ENCODE measurements at places on chromosomes 3 and 15.
A peak's percentile ranks its signal among the peaks of the same experiment; 100 is the strongest.

DNA sequence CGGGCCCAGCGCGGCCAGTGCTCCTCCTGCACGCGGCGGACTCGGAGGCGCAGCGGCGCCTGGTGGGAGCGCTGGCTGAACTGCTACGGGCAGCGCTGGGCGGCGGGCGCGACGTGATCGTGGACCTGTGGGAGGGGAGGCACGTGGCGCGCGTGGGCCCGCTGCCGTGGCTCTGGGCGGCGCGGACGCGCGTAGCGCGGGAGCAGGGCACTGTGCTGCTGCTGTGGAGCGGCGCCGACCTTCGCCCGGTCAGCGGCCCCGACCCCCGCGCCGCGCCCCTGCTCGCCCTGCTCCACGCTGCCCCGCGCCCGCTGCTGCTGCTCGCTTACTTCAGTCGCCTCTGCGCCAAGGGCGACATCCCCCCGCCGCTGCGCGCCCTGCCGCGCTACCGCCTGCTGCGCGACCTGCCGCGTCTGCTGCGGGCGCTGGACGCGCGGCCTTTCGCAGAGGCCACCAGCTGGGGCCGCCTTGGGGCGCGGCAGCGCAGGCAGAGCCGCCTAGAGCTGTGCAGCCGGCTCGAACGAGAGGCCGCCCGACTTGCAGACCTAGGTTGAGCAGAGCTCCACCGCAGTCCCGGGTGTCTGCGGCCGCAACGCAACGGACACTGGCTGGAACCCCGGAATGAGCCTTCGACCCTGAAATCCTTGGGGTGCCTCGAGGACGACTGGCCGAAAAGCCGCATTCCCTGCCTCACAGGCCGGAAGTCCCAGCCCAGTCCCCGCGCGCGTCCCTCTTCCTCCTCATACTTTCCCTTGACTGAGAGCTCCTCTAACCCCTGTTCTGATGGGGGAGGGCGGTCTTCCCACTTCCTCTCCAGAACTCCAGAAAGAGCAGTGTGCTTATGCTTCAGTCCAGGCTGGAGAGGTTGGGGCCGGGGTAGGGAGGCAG is 1.4 kb upstream of the IL17RC start:
- peak; percentile 49 for DNase-seq

DNA sequence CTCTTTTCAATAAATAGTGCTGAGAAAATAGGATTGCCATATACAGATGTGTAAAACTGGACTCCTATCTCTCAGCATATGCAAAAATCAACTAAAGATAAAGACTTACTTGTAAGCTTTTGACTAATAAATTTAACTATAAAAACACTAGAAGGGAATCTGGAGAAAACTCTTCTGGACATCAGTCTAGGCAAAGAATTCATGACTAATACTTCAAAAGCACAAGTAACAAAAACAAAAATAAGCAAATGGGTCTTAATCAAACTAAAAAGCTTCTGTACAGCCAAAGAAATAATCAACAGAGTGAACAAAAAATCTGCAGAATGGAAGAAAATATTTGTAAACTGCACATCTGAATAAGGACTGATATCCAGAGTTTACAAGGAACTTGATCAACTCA is 1122.2 kb downstream of the TBL1XR1 start:
- DNase-seq = no peak

GRCh38 chr15:55770261-55770660 is 27.3 kb upstream of the PRTG start:
- DNase-seq = no peak

- DNase-seq = peak; percentile 44
Measured at GRCh38 chr3:194023501-194024280, 112.3 kb upstream of the HES1 start.

- DNase-seq = no peak
Measured at GRCh38 chr3:53551324-53551723, 56.9 kb downstream of the CACNA1D start.

DNA sequence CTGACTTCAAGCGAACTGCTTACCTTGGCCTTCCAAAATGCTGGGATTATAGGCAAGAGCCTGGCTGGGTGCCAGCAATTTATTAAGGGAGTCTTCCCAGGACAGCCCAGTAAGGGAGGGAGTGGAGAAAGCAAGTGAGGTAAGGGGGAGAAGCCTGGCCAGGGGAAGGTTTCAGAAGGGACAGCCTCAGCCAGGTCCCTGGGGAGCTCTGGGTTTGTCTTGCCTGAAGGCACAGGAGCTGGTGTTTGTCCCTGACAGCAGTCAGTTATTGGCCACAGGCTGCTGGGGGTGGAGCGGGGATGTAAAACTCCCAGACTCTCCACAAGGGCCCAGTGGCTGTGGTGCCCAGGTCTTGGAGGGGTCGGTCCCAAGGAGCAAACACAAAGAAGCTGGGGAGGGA is 33.0 kb upstream of the CDCP1 start:
- no peak for DNase-seq

GRCh38 chr3:4988983-4989834 is 10.0 kb downstream of the BHLHE40 start:
- no peak for DNase-seq

- DNase-seq = peak; percentile 14
Measured at GRCh38 chr3:55362210-55362960, 124.7 kb downstream of the WNT5A start.

DNA sequence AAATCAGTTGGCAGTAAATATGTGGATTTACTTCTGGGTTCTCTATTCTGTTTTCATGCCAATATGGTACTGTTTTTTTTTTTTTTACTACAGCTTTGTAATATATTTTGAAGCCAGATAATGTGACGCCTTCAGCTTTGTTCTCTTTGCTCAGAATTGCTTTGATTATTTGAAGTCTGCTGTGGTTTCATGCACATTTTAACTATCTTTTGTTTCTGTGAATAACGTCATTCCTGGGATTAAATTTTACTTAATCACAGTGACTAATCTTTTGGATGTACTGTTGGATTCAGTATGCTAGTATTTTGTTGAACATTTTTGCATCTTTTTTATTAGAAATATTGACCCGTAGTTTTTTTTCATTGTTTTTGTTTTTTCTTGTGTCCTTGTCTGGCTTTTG is 576.5 kb downstream of the ZNF385D start:
- DNase-seq = no peak

GRCh38 chr3:71260782-71261181 is 322.7 kb downstream of the FOXP1 start:
- DNase-seq = no peak

GRCh38 chr15:90851940-90852339 is 16.4 kb upstream of the FURIN start:
- DNase-seq = no peak

- DNase-seq = no peak
Measured at GRCh38 chr3:157475921-157476414, 27.2 kb downstream of the VEPH1 start.
